Activated CD8-positive, alpha-beta T cell treated with anti-CD3 and anti-CD28 coated beads, Interleukin-2, amount 10 ng/mL, durations not matched to agents 7 days and 5 days (primary cell): ENCODE measurements at places on chromosomes 3 and 15. TPM values are rescaled to one million over a fixed set of nuclear protein-coding genes. Genes with fewer than 3 reads are reported as not detected.

- H3K4me1 ChIP-seq: no peaks in the 10 kb centered on the region
- H3K4me3 ChIP-seq: no peak overlapping the region
- H3K27ac ChIP-seq: no peak overlapping the region
- H3K27me3 ChIP-seq: peaks cover 2% of the 10 kb centered on the region
- no peaks in the 10 kb centered on the region for H3K36me3 ChIP-seq
Measured at GRCh38 chr15:101049282-101049681, 130.1 kb downstream of the LRRK1 start.

The DAPK2 gene
- total RNA-seq: 1.3 TPM

DNA sequence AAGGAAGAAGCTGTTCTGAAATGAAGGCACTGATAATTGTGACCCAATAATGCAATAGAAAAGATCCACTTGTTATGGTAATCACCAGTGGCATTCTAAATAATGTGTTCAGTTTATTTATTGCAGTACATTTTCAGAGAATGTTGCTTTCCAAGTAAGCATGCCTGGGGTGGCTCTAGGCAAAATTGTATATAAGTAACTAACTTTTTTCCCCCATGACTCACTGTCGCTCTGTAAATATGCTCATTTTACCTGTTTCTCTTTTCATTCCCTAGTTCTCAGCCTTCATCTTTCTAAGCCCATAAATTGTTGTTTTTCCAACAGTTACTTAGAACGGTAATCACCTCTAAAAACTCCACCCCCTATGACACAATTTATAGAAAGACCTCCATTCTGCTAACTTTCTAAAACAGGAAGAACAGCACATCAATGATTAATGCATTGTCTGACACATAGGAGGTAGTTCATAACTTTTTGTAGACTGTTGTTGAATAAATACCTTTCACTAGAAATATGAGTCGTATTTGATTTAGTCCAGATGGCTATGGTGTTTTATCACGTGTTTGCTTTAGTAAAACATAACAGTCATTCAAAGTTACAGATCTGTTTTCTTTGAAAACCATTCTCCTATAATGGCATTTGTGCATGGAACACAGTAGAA is 143.1 kb downstream of the LSAMP start:
- no peaks in the 10 kb centered on the region for H3K36me3 ChIP-seq
- DNase-seq: no peak
- no peak overlapping the region for H3K27ac ChIP-seq
- no peaks in the 10 kb centered on the region for H3K4me1 ChIP-seq

DNA sequence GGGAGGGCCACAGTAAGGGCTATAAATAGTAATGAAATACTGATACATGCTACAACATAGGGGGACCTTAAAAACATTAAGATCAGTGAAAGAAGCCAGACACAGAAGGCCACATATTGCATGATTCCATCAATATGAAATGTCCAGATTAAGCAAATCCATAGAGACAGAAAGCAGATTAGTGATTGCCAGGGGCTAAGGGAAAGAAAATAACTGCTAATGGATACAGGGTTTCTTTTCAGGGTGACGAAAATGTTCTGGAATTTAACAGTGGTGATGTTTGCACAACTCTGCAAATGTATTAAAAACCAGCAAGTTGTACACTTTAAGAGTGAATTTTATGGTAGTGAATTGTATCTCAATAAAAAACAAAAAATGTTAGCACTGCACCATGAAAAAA is 37.0 kb downstream of the PIK3R4 start:
- no peak overlapping the region for H3K27ac ChIP-seq
- no peak for DNase-seq
- peaks cover 21% of the 10 kb centered on the region for H3K36me3 ChIP-seq
- no peak overlapping the region for H3K4me3 ChIP-seq

- H3K27ac ChIP-seq: no peak overlapping the region
- H3K36me3 ChIP-seq: no peaks in the 10 kb centered on the region
- H3K4me3 ChIP-seq: no peak overlapping the region
Measured at GRCh38 chr3:184565421-184566211, 4.0 kb downstream of the EPHB3 start.

DNA sequence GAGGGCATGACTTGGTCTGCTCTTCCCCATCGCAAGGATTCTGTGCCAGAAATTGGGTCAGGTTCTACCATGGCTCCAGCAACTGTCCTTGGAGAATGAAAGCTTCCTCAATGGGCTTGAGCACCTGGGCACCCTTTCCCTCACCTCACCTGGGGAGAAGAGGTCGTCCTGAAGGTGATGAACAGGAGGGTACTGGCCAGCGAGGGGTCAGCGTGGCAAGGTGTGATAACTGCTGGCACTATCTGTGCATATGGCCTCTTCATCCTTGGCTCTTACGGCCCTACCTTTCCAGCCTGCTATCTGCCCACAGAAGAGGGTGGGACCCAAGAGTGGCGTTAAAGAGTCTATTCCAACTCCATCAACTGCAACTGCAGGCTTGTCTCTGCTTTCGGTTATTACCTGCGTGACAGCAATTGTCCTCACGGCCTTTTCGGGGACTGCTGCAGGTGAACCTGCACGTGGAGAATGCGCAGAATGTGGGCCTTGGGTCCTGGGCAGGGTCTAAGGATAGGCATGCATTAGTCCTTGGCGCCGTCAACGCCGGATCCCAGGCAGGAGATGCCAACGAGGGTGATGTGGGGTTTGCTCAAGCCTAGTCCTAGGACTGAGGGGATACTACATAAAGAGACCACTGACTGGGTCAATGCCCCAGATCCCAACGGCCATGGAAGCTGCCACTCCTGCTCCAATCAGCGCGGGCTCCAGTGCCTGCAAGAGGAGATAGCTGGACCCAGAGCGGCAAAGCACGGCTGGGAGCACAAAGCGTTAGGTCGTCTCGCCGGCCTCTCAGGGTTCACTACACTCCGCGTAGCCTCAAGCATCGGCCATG is 625 bp upstream of the RBM15B start:
- H3K27me3 ChIP-seq: no peaks in the 10 kb centered on the region
- H3K4me1 ChIP-seq: peaks cover 78% of the 10 kb centered on the region
- peak overlapping the region; percentile 71 for H3K27ac ChIP-seq
- peaks cover 66% of the 10 kb centered on the region for H3K36me3 ChIP-seq
- H3K4me3 ChIP-seq: peak overlapping the region; percentile 69

DNA sequence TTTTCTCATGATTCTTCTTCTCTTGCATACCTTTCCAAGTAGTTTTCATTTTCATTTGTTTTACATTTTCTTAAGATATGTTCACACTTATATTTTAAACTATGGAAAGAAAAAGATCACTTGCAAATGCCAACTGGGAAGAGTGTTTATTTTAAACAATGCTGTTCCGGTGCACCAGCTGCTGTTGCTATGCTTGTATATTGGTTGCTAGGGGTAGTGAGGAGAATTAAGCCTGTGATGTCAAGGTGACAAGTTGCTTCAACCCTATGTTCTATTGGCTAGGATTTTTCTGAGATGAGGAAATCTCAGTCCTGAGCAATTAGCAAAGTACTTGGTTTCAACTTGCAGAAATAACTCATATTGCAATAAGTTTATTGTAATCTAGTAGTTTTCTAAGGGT is 500.1 kb downstream of the MFSD1 start:
- no peaks in the 10 kb centered on the region for H3K27me3 ChIP-seq
- H3K36me3 ChIP-seq: no peaks in the 10 kb centered on the region
- DNase-seq: no peak
- H3K27ac ChIP-seq: no peak overlapping the region
- no peaks in the 10 kb centered on the region for H3K4me1 ChIP-seq

DNA sequence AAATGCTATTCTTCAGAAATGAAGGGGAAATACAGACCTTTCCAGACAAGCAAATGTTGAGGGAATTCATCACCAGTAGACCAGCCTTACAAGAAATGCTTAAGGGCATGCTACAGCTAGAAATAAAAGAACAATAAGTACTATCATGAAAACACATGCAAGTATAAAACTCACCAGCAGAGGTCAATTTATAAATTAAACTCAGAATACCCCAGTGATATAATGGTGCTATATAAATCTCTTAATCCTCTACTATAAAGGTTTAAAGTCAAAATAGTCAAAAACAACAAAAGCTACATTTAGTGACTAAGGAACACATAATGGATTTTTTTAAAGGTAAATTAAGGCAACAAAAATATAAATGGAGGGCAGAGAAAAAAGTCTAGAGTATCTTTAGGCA is 142.5 kb downstream of the CPNE4 start:
- no peak overlapping the region for H3K27ac ChIP-seq
- H3K4me3 ChIP-seq: no peak overlapping the region
- H3K4me1 ChIP-seq: no peaks in the 10 kb centered on the region
- no peak for DNase-seq
- no peaks in the 10 kb centered on the region for H3K36me3 ChIP-seq

The TUBGCP4 gene
- total RNA-seq: 38.9 TPM

- H3K27me3 ChIP-seq: no peaks in the 10 kb centered on the region
- no peak for DNase-seq
- H3K27ac ChIP-seq: no peak overlapping the region
Measured at GRCh38 chr3:11476735-11477144, 167.0 kb downstream of the VGLL4 start.

DNA sequence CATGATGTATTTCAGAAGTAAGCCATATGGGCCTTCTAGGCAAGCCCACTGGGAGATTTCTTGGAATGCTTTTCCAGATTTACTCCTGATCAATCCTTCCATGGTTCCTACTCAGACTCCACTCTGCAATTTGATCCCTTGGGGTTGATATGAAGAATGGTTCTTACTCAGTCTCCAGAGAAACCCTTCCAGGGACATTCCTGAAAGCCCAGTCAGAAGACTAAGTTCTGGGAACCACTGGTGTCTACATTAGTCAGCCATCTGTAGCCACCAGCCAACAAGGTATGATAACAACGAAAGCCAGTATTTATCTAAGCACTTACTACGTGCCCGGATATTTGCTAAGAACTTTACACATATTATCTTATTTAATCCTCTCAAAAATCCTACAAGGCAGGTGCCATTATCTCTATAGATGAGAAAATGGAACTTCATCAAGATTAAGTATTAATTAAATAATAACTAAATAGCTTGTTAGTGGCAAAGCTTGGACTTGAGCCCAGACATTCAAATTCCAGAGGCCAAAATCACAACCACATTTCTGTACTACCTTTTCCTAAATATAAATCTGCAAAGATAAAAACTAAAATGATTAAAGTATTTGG is 32.7 kb downstream of the ZNF385D start:
- no peaks in the 10 kb centered on the region for H3K36me3 ChIP-seq
- H3K27me3 ChIP-seq: no peaks in the 10 kb centered on the region
- no peaks in the 10 kb centered on the region for H3K4me1 ChIP-seq
- DNase-seq: no peak

- no peaks in the 10 kb centered on the region for H3K36me3 ChIP-seq
- H3K27ac ChIP-seq: no peak overlapping the region
- no peak for DNase-seq
- H3K27me3 ChIP-seq: no peaks in the 10 kb centered on the region
- peaks cover 9% of the 10 kb centered on the region for H3K4me1 ChIP-seq
Measured at GRCh38 chr3:191244242-191244867, 45.3 kb downstream of the OSTN start.

DNA sequence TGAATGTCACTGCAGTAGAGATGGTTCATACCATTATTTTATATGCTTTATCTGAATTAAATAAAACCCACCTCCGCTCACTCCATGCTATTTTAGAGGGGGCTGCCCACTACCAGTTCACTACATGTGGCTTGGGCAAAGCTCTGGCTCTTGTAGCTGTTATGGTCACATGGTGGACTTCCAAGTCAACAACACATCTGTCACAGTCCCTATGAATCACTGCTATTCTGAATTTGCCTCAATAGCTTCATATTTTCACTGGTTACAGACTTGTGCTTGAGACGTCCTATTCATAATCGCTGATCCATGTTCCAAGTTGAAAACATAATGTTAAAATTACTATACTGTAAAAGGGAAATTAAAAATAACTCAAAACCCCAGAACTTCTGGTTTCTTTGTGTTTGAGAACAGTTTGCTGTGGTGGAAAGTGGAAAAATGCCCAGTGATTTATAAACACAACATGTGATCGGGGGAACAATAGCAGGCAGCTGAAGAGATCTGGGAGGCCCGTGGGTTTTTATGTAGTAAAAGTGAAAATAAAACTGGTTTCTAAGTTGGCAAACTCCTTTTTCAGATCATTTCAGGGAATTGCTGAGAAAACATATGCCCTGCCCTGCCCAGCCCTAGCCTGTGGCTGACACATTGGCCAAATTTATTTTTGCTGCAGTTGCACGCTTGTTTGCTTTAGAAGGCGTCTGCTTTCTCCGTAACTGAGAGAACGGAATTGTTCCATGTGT is 128.8 kb upstream of the PRR23C start:
- no peak overlapping the region for H3K4me3 ChIP-seq
- peaks cover 19% of the 10 kb centered on the region for H3K27me3 ChIP-seq
- H3K36me3 ChIP-seq: no peaks in the 10 kb centered on the region
- DNase-seq: no peak
- H3K27ac ChIP-seq: no peak overlapping the region

DNA sequence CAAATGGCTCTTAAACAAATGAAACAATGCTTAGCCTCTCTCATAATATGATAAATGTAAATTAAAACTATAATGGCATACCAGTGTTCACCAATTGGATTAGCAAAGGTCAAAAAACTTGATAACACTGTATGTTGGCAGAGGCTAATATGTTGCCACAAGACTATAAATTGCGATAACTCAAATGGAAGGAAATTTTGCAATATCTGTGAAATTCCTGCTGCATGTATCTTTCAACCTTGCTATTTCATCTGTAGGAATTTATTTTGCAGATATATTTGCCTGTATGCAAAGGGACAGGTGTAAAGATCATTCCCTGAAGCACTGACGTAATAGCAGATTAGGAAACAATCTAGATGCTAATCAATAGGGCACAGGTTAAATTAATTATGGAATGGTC is 191.4 kb upstream of the EIF1B start:
- no peaks in the 10 kb centered on the region for H3K36me3 ChIP-seq
- H3K27ac ChIP-seq: no peak overlapping the region
- DNase-seq: no peak
- H3K27me3 ChIP-seq: no peaks in the 10 kb centered on the region
